ENCODE measurements at places on chromosomes 7 and 10. TPM values are rescaled to one million over a fixed set of nuclear protein-coding genes. Genes with fewer than 3 reads are reported as not detected.

DNA sequence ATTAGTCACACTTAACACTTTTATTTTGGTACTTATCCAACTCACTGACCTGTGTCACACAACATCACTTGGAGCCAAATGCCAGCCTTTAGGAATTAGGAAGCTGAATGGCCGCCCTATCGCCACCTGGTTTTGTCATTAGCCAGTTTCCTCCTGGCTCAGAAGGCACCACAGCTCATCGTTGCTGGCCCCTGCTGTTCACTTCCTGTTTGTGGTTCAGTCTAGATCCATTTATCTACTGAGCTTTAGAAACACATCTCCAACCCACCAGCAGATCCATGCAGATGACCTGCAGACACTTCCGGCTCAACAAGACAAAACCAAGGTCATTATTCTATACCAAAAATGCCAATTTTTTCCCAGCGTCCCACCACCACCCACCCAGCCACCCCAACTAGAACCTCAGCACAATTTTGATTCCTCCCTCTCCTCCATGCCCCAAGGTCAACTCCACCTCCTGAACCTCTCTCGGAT is 193.5 kb upstream of the NEBL start:
- no peak for DNase-seq

DNA sequence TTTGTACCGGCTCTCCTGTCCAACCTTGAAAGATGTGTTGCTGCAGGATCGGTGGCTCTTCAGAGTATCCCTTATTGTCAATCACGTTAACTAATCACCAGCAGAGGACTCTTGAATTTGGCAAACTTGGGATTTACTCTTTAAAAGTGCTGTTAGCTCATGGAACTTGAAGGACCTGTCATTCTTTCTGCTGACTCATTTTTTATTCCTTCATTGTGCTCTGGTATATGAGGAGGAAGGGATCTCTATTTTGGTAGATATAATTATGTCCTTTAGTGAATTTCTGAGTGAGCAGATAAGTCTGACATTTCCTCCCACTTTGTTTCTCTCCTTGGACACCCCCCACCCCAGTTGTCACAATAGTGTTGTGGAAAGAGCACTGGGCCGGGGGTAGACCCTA is 175.1 kb upstream of the HDAC9 start:
- DNase-seq, result no peak

DNA sequence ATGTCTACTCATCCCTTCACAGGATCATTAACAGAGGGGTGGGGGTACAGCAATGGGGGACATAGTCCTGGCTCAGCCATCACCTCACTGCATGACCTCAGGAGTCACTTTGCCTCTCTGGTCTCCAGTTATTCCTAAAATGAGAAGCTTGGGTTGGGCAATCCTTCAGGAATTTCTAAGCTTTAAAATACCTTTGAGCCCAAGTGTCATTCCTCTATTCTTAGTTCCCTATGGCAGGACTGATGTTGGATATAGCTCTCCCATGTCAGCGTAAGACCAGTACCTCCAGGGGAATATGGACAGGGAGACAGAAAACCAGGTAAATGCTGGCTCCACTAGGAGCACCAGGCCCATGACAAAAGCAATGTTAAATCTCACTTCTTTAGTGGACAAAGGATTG is 34.5 kb downstream of the BLNK start:
- no peak for DNase-seq

GRCh38 chr7:156778668-156779067 is 114.3 kb downstream of the LMBR1 start:
- no peak for DNase-seq

DNA sequence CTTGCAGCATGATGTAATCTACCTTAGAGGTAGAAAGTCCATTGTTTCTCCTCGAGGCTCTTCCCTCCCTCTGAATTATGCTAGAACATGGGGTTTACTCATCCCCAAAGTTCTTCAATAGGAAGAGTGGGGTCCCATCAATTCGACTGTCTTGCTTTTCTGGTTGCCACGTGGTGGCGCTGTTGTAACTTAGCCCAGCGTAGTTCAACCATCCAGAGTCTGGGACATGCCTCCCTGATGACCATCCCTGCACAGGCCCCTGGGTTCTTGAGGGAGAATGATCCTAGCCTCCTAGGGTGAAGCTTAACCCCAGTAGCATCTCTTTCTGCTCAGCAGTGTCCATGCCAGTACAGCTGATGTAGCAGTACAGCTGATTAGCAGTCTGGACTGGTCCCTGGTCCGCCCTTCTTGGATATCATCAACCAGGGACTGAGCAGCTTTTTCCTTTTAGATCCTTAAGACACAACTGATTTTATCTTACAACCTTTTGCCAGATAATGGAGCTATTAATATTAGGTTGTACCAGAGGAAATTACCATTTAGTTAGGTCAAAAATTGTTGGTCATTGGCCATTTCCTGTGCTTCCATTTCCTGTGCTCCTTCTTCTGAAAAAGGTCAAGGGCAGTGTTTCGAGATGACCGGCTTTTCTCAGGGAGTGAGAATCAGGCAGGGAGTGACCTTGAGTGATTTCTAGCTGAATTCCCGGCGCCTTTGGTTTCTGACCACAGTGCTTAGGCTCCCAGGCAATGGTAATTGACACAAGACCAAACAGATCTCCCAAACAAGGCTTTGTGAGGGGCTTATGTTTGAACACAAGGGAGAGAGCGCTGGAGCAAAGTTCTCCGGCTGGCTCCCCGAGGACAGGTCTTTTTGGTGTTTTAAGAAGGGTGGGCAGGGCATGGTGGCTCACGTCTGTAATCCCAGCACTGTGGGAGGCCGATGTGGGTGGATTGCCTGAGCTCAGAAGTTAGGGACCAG is 65.4 kb downstream of the TACC2 start:
- peak; percentile 32 for DNase-seq

DNA sequence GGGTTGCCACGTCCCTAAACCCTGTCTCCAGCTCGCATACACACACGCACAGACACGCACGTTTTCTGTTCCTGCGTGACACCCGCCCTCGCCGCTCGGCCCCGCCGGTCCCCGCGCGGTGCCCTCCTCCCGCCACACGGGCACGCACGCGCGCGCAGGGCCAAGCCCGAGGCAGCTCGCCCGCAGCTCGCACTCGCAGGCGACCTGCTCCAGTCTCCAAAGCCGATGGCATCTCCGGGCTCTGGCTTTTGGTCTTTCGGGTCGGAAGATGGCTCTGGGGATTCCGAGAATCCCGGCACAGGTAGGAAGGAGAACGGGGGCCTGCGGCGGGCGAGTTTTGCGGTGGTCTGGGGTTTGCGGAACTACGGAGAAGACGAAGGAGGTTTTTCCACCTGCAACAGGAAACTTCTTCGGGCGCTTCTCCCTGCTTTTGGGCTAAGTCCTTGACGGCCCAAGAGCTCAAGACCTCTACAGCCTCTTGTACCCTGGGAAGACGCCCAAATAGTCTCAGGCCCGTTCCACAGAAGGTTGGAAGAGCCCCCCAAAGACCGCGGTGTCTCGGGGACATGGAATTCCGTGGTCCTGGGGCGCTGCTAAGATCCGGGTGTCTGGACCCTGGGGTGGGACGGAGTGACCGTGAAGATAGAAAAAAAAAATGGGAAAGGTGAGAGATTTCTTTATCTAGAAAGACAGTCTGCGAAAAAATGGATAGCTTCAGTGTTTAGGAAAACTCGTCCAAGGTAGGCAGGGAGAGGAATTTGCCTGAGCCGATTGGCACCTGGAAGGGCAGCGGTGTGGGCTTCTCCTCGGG is at the start of gene GAD2:
Gene GAD2, plus strand, starts transcription at position 190 of the 811 bp plus-strand sequence. Its CDS starts 36 bp downstream, at position 226.
- DNase-seq, result no peak

DNA sequence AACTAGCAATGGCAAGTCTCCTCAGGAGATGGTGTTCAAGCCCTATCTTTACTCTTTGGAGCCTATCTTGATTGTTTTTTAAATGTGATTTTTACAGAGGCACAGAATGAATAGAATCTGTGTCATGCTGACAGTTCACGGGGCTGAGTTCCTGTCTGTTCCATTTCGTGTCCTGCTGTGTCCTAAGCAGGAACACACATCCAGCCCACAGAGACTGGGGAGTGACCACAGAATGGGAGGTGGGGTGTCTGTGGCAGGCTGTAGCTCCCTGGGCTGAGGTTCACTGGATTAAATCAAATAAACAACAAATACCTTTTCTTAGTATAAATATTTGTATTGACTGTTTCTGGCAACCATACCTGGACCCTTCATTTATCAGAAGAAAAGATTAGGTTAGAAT is 73.4 kb upstream of the CARD11 start:
- no peak for DNase-seq

The GTF2IRD1 gene
- total RNA-seq, result 10.5 TPM

All from HT1080 (cell line).